ENCODE measurements at places on chromosomes 13 and 19.

- no peak for DNase-seq
Measured at GRCh38 chr19:3668331-3669081, 31.8 kb downstream of the PIP5K1C start.

GRCh38 chr19:44718441-44719261 lies 19.7 kb downstream of the CEACAM16 start:
- DNase-seq = peak; percentile 96

- no peak for DNase-seq
Measured at GRCh38 chr19:33950091-33950750, 153.6 kb downstream of the KCTD15 start.

GRCh38 chr19:30226464-30227011 lies 145.6 kb upstream of the ZNF536 start:
- DNase-seq = peak; percentile 13

GRCh38 chr19:4267101-4267900 lies 11.8 kb upstream of the SHD start:
- DNase-seq = peak; percentile 37

GRCh38 chr19:46551164-46551563 lies 50.0 kb upstream of the CALM3 start:
- DNase-seq = no peak

GRCh38 chr13:73251626-73252265 lies 192.9 kb downstream of the KLF5 start:
- DNase-seq = no peak

DNA sequence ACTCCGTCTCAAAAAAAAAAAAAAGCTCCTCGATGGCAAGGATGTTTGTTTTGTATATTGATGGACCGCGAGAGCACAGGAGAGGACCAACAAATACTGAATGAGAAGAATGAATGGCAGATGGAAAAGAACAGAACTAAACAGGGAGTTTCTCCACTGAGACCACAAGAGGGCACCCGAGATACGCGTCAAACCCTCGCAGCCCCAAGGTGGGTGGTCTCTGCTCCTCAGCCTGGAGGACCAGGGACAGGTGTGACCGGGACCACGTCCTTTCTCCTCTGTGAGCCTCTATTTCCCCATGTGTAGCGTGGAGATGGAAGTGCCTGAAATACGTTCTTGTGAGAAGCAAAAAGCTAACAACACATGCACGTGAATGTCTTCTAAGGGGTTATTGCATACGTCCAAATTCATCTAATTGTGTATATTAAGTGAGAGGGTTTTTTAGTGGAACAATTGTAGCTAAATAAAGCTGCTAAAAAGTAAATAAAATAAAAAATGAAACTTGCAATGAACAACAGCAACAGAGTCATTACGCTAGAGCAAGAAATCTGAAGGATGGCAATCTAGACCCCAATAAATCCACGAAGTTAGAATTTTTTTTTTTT lies 8.3 kb upstream of the CDC42EP5 start:
- DNase-seq = no peak

- DNase-seq = no peak
Measured at GRCh38 chr19:51121257-51121656, 3.4 kb upstream of the SIGLEC9 start.

DNA sequence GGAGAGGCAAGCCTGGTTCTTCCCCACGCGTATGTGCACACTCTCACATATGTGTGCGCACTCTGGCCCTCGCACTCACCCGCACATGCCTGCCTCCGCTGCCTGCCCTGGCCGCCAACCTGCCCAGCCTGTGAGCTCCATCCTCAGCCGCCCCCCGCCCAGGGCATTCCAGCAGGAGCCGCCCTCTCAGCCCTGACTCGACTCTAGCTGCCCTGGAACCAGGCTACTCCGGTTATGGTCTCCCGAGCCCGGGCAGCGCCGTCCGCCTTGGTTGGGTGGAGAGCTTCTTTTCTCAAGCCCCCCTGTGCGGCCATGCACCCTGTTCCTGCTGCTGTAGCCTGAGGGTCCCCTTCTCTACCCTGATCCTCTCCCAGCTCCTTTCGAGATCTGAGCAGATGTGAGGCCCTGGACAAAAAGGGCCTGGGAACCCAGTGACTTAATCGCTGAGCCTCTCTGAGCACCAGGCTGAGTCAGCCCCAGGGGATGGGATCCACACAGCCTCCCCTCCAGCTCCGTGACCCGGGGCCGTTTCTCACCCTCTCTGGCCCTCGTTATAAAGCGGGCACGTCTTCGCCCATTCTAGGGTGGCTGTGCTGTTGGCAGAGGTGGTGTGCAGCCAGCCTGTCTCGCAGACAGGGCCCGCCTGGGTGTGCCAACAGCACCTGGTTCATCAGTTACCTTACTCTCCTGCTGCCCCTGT lies 191.5 kb downstream of the TEX29 start:
- DNase-seq = no peak

GRCh38 chr13:43058318-43058674 lies 34.9 kb downstream of the DNAJC15 start:
- no peak for DNase-seq

DNA sequence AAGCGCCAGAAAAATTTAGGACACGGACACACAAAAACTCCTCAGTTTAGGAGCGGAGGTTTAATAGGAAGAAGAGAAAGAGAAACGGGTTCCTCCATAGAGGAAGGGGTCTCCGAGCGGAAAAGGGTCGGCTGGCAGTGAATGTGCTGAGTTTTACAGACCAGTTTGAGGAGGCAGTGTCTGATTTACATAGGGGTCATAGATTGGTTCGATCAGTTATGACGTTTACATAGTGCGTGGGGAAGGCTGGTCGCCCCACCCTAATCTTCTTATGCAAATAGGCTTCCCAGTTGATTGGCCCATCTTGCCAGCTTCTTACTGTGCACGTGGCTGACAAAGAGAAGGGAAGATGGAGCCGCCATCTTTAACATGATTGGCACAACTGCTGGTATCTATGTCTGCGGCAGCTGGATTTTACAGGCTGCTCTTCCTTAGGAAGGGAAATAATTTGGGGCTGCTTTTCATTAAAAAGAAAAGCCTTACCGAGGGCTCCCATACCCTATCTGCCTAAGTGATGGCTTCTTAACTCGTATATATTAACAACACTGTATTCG lies 1.2 kb upstream of the ZNF225 start:
- peak; percentile 12 for DNase-seq

DNA sequence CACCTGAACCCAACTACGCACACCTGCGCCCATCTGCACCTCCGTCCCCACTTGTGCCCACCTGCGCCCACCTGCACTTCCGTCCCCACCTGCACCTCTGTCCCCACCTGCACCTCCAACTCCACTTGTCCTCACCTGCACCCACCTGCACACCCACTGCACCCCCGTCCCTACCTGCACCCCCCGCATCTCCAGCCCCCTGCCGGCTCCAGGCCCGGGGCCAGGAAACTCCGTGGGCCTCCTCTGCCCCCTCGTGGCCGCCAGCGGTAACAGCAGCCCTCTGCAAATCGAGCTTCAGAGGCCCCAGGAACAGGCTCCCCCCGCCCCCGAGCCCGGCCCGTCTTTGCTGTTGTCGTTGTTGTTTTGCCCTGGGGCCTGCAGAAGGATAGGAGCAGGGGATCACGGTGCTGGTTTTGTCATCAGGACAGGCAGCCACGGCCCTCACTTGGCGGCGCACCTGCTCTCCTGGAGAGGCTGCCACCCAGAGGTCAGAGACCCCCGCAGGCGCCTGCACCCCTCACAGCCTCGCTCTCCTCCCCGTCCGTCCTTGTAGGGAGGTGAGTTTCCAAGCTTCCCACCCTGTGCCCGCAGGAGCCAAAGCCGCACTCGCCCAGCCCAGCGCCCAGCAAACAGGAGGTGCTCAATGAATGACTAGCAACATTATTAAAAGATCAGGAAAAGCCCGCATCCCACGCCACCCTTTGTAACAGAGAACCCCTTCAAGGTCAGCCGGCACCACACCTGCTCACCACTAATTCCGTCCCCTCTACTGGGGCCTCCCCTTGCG lies 65.4 kb downstream of the GNG7 start:
- DNase-seq = peak; percentile 82

- DNase-seq = no peak
Measured at GRCh38 chr19:47027586-47028088, 8.0 kb downstream of the NPAS1 start.

DNA sequence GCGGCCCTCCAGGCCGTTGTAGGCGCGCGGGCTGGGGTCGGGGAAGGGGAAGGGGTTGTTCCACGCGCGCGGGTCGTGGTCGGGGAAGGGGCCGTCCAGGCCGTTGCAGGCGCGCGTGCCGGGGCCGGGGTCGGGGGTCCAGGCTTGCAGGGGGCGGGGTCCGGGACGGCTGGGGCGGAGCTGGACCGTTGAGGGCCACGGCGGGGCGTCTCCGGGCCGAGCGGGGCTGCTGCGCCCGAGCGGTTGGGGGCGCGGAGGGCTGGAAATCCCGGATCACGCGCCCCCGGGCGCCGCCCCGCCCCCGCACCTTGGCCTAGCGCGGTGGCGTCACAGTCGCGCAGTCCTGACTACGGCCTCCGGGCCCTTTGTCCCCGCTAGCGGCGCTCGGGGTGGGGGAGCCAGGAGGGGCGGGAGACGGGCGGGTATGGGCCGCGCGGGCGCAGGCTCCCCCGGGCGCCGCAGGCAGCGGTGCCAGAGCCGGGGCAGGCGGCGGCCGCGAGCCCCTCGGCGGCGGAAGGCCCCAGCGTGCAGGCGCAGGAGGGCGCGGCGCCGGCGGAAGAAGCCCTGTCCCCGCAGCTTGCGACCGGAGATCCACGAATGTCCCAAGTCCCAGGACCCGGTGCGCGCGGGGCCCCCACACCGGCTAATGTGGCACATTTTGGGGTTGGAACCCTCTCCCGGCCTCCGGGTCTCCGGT lies 665 bp downstream of the GPX4 start:
- DNase-seq = peak; percentile 80

GRCh38 chr13:102771298-102772041 lies 2.1 kb downstream of the TEX30 start:
- DNase-seq = no peak

DNA sequence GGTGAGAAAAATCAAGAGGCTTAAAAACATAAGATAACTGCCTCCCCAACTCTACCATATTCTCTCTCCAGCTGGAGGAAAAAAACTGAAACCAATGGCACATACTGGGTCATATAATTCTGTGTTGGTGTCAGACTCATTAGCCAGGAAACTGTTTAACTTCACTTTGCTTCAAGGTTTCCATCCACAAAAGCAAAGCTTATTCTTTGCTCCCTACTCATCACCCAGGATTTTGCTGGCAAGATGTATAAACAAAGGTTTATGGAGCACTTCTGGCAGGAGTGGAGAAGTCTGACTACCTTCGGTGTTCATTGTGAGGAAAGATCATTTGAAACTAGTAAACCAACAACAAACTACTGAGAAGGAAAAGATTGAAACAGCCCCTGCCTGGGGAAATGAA lies 197.5 kb upstream of the SERP2 start:
- DNase-seq = no peak

DNA sequence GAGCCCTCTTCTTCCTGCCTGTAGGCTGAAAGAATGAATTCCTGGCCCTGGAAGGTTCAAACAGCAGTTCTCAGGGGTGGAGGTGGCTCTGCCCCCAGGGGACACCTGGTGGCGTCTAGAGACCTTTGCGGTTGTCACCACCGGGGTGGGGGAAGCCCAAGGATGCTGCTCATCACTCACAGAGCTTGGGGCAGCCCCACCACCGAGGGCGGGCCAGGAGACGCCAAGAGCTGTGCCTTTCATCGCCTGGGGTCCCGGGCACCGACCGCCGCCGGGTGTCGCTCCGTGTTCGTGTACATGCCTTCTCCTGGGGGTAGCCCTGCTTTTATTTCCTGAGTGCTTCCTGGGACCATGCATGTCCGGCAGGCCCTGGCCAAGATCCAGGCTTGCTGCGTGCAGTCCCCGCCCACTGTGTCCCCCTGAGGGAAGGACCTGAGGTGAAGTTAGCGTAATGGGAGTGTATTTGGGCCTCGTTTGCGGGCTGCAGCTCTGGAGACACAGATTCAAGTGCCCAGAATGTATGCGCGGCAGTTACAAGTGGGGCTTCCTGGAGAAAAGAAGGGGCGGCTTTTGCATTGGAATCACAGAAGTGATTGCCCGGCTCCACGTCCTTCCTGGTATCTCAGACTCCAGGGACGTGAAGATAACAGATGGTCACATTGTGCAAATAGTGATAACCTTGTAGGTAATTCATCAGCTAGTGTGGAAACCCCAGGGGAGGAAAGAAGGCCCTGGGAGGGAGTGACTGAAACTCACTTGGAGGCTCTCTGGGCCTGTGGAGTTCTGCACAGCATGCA lies 7.8 kb downstream of the DOT1L start:
- no peak for DNase-seq

- peak; percentile 25 for DNase-seq
Measured at GRCh38 chr19:18317961-18318800, 4.7 kb downstream of the LSM4 start.

GRCh38 chr13:112954488-112955270 lies 14.3 kb upstream of the MCF2L start:
- DNase-seq = no peak

DNA sequence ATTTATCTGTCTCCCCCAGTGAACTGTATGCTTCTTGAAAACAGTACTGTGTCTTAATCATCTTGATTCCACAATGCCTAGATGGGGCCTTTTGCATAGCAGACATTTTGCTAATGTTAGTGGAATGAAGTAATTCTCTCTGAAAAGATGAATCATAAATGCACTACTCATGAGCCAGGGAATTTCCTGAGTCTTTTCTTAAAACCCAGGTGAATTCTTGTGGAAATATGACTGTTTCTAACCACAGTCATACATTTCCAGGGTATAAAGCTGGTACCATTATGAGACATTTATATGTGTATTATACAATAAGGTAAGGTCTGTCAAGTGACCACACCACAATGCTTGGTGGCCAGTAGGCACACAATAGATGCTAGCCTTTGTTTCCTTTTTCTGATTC lies 5.5 kb upstream of the KCTD4 start:
- no peak for DNase-seq

DNA sequence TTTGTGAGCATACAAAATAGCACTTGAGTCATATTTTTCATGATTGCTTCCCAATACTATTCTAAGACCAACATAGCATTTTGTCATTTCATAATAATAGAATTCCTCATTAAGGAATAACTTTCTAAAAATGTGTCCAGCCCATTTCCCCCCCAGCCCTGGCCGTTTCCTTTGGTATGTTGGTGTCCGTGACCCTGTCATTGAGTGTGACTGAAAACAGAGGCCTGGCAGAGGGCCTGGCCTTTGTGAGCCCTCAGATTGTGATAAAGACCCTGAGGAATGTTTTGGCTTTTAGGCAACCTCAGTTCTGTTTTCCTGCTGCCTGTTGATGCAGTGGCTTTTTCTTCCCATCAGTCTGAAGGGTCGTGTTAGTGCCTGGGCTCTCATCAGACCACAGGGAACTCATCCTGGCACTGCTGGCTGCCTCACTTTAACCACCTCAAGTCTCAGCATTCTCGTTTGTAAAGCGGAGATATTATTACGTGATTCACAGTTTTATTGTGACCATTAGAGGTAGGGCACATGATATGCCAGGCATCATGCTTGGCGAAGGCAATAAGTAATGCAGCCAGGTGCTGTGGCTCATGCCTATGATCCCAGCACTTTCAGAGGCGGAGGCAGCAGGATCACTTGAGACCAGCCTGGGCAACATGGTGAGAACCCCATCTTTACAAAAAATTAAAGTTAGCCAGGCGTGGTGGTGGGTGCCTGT lies 13.8 kb downstream of the SPINT2 start:
- peak; percentile 64 for DNase-seq

DNA sequence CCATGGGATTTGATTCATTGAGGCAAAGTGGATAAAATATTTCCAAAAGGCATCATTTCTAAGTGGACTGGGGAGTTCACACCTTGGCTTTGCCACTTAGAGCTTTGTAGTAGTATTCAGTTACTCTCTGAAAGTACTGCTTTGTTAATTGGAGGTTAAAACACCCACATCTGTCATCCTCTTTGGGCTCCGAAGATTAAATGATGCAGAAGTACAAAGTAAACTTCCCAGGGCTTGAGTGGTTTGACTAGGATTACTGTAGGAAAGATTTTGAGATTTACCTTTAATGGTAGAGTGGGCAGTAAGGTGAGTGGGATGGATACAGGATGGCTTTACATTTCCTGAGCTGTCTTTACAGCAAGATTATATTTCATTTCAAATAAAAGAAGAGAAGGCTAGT lies 42.4 kb downstream of the WASF3 start:
- no peak for DNase-seq

Measured in thyroid gland (tissue), 4 donors.